Aorta (tissue), 5 donors: ENCODE measurements at places on chromosomes 6 and 20. TPM values are rescaled to one million over a fixed set of nuclear protein-coding genes. Genes with fewer than 3 reads are reported as not detected.

- H3K27me3 ChIP-seq = no peaks in the 10 kb centered on the region
- H3K4me3 ChIP-seq = no peak overlapping the region
- H3K4me1 ChIP-seq = no peaks in the 10 kb centered on the region
- no peaks in the 10 kb centered on the region for H3K36me3 ChIP-seq
Measured at GRCh38 chr20:46823271-46823751, 71.3 kb upstream of the EYA2 start.

DNA sequence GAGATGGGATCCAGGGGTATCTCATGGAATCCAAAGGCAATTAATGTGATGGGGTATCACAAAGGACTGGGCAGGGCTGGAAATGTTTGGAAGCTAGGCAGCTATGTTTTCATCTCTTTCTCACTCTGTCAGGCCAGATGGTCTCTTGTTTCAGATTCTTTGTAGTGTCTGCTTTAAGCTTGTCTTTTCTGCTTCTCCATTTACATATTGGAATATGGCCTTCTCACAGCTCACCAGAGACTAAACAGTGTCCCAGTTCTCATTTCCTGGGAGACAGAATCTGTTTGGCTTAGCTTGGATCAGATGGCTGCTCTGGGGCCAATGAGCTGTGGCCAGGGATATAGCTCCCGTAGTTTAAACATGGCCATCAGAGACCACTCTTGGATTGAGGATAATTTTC lies 78.9 kb downstream of the SLC35F1 start:
- no peak for DNase-seq
- no peaks in the 10 kb centered on the region for H3K36me3 ChIP-seq
- no peak overlapping the region for H3K4me3 ChIP-seq
- no peaks in the 10 kb centered on the region for H3K27me3 ChIP-seq

DNA sequence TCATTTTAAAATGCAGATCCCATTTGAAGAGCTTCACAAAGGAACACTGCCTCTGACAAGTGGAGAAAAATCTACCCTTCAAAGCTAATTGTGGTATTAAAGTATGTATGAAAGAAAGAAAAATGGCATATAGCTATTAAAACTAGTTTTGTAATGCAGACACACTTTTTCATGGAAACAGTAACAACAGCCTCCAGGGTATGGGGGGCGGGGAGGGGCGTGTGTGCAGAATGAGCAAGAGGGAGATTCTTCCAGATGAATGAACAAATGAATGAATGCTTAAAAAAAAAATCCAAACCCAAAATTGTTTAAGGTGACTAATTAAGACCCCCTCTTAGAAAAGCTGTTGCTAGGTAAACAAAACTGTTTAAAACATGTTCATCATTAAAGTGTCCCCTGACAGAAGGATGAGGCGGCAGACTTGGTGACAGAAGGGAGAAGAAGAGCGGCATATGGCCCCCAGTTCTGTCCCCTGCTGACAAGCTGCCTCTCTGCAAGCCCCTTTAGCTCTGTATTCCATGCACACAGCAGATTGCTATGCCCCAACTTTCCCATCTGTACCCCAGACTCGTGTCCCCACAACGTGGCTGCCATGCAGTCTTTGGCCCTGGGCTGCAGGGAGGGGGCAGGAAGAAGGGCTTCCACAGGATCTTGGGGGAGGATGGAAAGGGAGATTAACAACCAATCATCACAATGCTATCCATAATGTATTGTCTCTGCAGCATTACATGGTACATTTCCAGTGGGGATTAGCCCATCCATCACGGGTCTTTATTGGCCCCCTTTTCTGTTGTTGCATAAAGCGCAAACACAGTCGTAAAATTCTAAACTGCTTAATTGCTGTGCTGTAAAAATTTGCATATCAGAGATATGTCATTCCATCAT lies 108.4 kb upstream of the OLIG3 start:
- no peaks in the 10 kb centered on the region for H3K36me3 ChIP-seq
- no peak for DNase-seq
- H3K27me3 ChIP-seq = no peaks in the 10 kb centered on the region
- no peaks in the 10 kb centered on the region for H3K4me1 ChIP-seq
- no peak overlapping the region for H3K27ac ChIP-seq
- H3K4me3 ChIP-seq = no peak overlapping the region

- no peak for DNase-seq
- no peaks in the 10 kb centered on the region for H3K4me1 ChIP-seq
- H3K36me3 ChIP-seq = no peaks in the 10 kb centered on the region
- no peaks in the 10 kb centered on the region for H3K27me3 ChIP-seq
- no peak overlapping the region for H3K27ac ChIP-seq
Measured at GRCh38 chr20:33234050-33234449, 1.7 kb upstream of the BPIFA1 start.

- no peak overlapping the region for H3K4me3 ChIP-seq
- H3K4me1 ChIP-seq = no peaks in the 10 kb centered on the region
- no peak overlapping the region for H3K27ac ChIP-seq
- no peak for DNase-seq
- H3K27me3 ChIP-seq = no peaks in the 10 kb centered on the region
Measured at GRCh38 chr6:67252663-67253062, 1382.4 kb upstream of the ADGRB3 start.

- H3K27me3 ChIP-seq = no peaks in the 10 kb centered on the region
- no peaks in the 10 kb centered on the region for H3K36me3 ChIP-seq
- H3K4me1 ChIP-seq = no peaks in the 10 kb centered on the region
- DNase-seq = no peak
- H3K27ac ChIP-seq = no peak overlapping the region
- no peak overlapping the region for H3K4me3 ChIP-seq
Measured at GRCh38 chr6:151313066-151313491, 73.3 kb downstream of the AKAP12 start.

DNA sequence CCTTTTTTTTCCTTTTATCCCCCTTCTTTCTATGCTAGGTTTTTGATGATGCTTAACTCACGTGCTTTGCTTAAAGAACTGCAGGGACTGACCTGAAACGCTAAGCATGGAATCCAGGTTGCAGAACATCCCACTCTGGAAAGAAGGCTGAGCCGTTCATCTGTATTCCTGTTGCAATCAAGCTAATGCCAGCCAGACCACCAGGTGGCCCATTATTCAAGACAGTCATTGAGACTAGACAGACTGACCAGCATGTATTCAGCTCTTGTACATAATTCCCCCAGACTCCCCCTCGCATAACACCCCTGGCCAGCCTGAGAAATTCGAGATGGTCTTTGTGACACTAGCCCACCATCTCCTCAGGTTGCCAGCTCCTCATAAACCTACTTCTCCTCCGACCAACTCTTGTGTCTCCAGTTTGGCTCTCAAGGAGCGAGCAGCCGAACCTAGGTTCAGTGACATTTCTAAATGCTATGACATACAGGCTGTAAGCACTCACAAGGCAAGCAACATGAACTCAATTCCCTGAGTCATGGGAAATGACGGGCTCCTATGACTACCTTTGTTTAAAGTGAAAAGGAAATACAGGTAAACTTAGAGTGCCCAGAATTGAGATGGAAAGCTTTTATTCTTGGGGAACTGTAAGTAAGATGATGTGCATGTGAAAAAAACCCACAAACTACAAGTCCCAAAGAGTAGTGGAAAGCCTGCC lies 309.3 kb upstream of the CDYL start:
- DNase-seq = no peak
- H3K4me3 ChIP-seq = no peak overlapping the region
- no peak overlapping the region for H3K27ac ChIP-seq
- H3K4me1 ChIP-seq = peaks cover 3% of the 10 kb centered on the region
- H3K27me3 ChIP-seq = peaks cover 2% of the 10 kb centered on the region

The GUCA1A gene
- not detected for total RNA-seq

GRCh38 chr6:140252099-140252498 lies 877.7 kb upstream of the CITED2 start:
- no peaks in the 10 kb centered on the region for H3K27me3 ChIP-seq
- DNase-seq = no peak
- H3K27ac ChIP-seq = no peak overlapping the region
- no peaks in the 10 kb centered on the region for H3K36me3 ChIP-seq
- no peak overlapping the region for H3K4me3 ChIP-seq

DNA sequence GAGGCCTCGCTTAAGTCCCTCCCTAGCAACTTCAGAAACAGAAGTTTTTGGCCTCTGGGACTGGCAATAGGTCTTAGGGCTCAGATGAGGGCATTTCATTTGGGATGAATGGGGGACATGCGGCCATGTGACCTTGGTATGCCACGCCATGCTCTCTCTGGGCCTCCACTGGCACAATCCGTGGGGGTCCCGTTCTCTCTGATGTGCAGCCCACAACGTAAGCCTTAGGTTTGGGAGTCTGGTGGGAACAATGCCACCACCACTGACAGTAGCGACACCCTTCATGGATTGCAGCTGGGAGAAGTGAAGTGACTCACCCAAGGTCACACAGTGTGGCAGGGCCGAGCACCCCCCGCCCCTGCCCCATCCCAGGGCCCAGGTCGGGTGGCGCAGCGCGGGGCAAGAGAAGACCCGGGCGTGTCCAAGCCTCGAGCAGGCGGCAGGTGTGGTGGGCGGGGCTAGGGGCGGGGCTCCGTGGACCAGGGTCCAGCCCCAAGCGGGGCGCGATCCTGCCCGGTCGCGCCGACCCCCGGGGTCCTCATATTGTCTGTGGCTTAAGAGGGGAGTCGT lies 864 bp upstream of the CEBPB start:
- no peaks in the 10 kb centered on the region for H3K36me3 ChIP-seq
- no peaks in the 10 kb centered on the region for H3K4me1 ChIP-seq
- no peak overlapping the region for H3K27ac ChIP-seq
- no peak overlapping the region for H3K4me3 ChIP-seq
- no peak for DNase-seq
- H3K27me3 ChIP-seq = no peaks in the 10 kb centered on the region

DNA sequence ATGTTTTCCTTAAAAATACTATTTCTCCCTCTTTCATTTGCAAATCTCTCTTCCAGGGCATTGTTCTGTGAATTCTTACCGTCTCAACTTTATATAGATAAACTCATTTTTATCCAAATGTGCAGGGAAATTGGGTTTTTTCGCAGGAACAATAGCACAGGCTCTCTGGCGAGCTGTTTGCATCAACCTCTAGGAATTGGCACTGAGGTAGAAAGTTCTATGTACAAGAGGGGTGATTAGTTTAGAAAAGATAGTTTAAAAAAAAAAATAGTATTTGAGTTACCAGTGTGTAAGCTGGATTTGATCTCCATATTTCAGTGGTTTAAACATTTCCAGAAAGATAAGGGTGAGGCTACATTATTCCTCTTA lies 129.7 kb upstream of the BTN3A2 start:
- H3K36me3 ChIP-seq = no peaks in the 10 kb centered on the region
- no peak for DNase-seq

DNA sequence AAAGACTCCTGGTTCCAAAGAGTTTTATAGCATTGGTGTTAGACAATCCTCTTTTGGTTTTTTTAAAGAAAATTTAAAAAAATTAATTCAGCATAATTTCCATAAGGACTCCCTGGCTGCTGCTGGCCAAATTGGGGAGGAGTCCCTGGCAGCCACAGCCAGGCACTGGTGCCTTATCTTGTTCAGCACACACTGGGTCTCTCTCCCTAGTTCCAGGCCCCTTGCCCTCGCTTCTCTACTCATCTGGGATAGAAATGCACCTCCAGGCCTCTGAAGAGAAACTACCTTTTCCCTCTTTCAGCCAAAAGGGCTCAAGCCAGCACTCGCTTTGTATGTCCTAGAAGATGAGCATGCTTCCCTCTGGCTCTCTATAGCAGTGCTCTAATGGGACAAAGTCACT lies 13.4 kb upstream of the MAPK13 start:
- no peaks in the 10 kb centered on the region for H3K4me1 ChIP-seq
- no peak for DNase-seq
- H3K27ac ChIP-seq = no peak overlapping the region
- H3K36me3 ChIP-seq = no peaks in the 10 kb centered on the region
- no peaks in the 10 kb centered on the region for H3K27me3 ChIP-seq

The PLA2G7 gene
- 2.0 TPM for total RNA-seq

The SLC2A10 gene
- 25.6 TPM for total RNA-seq

DNA sequence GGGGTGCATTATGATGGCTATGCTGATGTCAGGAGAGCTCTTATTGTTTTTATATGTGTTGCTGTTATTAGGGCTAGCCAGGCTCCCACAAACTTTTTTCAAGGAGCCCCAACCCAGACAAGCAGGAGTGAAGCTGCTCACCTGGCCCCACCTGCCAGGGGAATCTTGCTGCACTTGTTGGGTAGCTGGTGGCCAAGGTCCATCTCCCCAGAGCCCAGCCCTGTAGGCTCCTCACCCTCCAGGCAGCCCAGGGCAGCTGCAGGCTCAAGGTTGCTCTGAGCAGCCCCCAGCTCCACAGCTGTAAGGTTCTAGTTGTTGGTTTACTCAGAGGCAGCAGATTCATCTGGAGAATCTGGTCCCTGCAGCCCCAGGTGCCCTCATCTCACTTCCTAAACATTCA lies 46.8 kb upstream of the SIRPA start:
- DNase-seq = no peak
- H3K36me3 ChIP-seq = no peaks in the 10 kb centered on the region
- H3K27ac ChIP-seq = no peak overlapping the region
- no peak overlapping the region for H3K4me3 ChIP-seq
- no peaks in the 10 kb centered on the region for H3K27me3 ChIP-seq

- H3K4me1 ChIP-seq = no peaks in the 10 kb centered on the region
- H3K27me3 ChIP-seq = no peaks in the 10 kb centered on the region
- H3K27ac ChIP-seq = no peak overlapping the region
- no peaks in the 10 kb centered on the region for H3K36me3 ChIP-seq
Measured at GRCh38 chr6:112128208-112128607, 40.8 kb downstream of the FAM229B start.

GRCh38 chr20:62412194-62413024 lies 5.3 kb upstream of the CABLES2 start:
- DNase-seq = no peak
- no peaks in the 10 kb centered on the region for H3K36me3 ChIP-seq
- H3K27ac ChIP-seq = no peak overlapping the region
- H3K27me3 ChIP-seq = no peaks in the 10 kb centered on the region

DNA sequence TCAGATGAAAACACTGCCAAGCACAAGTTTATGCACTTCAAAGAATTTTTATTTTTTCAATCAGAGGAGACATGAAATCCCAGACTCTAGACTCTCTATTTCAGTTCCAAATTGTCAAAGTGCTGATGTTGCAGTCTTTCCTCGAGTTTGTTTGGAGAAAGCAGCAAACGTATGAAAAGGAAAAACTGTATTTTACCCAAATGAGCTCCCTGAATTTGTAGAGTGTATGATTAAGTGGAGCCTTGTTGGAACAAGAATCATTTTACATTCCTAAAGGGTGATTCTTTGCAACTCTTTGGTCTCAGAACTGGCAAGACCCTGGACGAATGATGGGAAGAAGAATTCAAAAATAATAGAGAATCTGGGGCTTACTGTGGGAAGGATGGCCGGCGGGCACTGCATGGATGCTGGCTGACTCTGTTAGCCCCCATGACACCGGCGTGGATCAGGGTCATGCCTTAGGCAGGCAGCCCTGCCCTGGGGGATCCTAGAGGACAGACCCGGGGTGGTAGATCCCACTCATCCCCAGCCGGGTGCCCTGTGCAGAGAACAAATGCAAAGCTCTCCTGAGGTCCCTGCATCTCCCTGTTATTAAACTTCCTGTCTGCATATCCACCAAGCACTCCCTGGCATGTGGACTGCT lies 207.4 kb downstream of the FNDC1 start:
- no peaks in the 10 kb centered on the region for H3K27me3 ChIP-seq
- peak overlapping the region; percentile 56 for H3K27ac ChIP-seq
- no peak overlapping the region for H3K4me3 ChIP-seq
- DNase-seq = no peak
- H3K4me1 ChIP-seq = no peaks in the 10 kb centered on the region

- no peak for DNase-seq
- no peaks in the 10 kb centered on the region for H3K4me1 ChIP-seq
- H3K27ac ChIP-seq = no peak overlapping the region
- H3K36me3 ChIP-seq = no peaks in the 10 kb centered on the region
- no peaks in the 10 kb centered on the region for H3K27me3 ChIP-seq
Measured at GRCh38 chr6:15908871-15909270, 220.0 kb upstream of the MYLIP start.

The MAS1 gene
- 0.12 TPM for total RNA-seq
